NCI-H1105 treated with DMSO at 0.1 percent for 48 hours (cell line): ENCODE measurements at places on chromosomes 4 and X.

DNA sequence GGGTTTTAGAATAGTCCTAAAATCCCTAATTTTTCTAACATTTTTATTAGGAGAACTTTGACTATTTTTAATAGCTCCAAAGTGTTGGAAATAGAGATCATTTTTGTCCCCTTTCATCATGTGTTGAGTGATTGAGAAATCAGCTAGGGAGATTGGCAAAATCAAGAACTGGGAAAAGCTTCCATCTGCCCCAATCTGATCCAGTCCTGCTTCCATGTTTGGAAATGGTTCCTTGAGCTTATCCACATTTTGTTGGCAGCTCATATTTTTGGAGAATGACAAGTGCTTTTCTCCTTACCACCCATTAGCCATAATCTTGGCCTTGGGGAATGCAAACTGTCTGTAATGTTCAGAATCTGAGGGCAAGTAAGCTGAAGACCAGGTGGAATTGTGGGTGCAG, 73.9 kb downstream of the SYNPO2 start:
- no peak for DNase-seq

GRCh38 chr4:180134091-180134866, 2108.9 kb upstream of the TENM3 start:
- DNase-seq: no peak

DNA sequence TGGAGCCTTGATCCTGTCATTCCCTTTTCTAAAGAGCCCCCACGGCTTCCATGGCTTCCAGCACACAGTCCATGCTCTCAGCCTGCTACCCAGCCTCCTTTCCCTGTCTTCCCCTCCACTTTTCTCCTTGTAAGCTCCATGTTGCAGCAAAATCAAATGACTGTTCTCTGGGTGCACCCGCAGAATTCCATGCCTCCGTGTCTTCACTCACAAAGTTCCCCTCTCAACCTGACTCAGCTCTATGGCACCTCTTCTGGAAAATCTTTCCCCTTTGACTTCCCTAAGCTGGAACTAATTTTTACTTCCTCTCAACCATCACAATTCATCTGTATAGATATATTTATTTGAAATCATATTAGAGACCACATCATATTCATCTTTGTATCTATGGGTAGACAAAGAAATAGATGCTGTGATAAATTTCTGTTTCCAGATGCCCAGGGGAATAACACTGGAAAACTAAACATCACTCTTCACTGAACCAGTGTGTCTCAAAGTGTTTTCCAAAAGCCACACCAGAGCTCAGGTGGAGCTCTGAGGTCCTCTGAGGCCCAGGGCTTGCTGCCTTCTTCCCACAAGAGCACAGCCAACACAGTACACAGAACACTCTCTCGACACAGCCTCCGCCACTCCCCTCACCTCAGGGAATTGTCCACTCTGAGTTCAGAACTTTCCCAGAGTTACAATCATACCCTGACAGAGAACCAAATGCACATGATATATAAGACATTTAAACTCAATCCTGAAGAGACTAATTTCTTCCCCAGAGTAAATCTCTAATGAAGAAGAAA, 3.3 kb downstream of the SETD7 start:
- DNase-seq: no peak

GRCh38 chr4:109215506-109215905, 87.0 kb downstream of the COL25A1 start:
- DNase-seq: no peak

GRCh38 chr4:56469489-56470210, 2.2 kb downstream of the SRP72 start:
- DNase-seq: no peak

DNA sequence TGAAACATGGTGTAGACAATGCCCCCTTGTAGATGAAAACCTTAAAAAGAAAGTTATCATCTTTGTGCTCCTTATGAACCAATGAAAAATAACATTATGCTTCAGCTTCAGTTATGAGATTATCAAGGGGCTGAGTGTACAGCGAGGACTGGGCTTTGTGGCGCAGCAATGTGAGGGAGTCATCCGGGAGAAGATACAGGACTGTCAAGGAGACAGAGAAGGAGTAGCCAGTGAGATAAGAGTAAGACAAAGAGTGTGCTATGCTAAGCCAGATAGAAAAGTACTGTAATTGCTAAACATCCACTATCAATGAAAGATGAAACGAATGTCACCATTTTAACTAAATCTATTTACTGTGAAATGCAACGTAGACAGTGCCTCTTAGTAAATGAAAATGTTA, 3.6 kb upstream of the KLHL15 start:
- no peak for DNase-seq

GRCh38 chr4:11748164-11748872, 319.6 kb upstream of the HS3ST1 start:
- DNase-seq: no peak

DNA sequence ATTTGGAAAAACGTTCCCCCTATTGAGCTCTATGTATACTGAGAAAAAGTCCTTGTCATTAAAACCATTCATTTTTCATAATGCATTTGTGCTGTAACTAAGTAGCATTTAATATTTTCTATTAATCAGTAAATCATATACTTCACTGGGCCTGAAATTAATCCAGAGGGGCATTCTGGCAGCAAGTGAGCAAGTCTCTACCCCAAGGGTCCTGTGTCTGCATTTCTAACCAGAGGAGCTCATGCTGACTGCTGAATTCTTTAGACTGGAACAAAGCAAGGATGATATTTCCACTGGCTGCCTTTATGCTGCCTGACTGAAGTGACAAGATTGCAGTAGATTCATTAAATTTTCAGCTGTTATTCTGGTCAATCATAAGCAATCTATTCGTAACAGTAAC, 246.5 kb downstream of the SLITRK2 start:
- DNase-seq: no peak

- no peak for DNase-seq
Measured at GRCh38 chr4:119490335-119490734, 138.3 kb downstream of the PDE5A start.

DNA sequence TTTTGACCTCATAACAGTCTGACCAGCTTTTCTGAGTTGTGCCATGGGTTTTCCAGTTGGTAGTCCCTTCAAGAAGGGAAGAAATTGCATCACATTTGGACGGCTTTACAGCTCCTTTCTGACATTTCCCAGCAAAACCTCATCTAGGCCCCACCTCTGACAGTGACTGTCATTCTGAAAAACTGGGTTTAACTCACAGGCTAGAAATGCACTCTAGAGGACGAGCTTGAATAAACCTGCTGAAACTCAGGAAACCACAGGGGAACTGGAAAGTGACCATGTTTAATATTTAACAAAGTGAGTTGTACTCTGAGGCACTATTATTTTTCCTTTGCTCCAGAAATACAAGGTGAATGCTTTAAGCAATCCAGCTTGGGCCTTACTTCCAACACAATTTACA, 434.3 kb upstream of the RASGEF1B start:
- no peak for DNase-seq

- no peak for DNase-seq
Measured at GRCh38 chr4:160818571-160818970, 1345.2 kb downstream of the FSTL5 start.

DNA sequence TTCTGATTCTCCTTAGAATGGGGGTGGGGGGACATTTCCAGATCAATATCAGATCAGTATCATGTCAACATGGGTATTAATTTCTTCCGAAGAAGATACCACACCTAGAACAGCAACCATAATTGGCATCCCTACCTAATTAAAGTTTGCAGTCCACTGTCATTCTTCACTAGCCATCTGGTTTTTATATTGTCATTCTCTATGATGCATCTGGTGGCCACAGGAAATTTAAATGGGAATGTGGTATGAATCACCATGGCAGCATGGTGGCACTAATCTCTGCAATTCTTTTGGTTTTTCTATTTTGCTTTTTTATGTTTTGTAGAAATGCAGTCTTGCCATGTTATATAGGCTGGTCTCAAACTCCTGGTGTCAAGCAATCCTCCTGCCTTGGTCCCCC, 16.6 kb upstream of the UBE2D3 start:
- no peak for DNase-seq

- no peak for DNase-seq
Measured at GRCh38 chrX:45134775-45135174, 65.9 kb downstream of the DIPK2B start.

DNA sequence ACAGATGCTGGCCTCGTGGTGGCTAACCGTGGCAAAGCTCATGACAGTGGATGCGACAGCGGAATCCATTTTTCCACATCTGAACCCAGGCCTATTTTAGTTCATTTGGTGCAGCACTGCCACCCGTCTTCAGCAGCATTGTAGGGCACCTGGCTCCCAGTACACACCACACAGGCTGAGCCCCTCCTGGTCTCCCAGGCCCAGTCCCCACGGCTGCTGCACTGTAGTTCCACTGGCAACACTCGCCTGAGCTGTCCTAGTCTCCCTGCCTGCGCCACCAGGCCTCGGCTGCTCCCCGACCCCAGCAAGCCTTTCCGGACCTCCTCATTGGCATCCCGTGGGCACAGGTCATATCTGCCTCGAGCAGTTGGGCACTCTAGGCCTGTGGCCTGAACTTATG, 76.2 kb downstream of the MTMR1 start:
- DNase-seq: no peak

DNA sequence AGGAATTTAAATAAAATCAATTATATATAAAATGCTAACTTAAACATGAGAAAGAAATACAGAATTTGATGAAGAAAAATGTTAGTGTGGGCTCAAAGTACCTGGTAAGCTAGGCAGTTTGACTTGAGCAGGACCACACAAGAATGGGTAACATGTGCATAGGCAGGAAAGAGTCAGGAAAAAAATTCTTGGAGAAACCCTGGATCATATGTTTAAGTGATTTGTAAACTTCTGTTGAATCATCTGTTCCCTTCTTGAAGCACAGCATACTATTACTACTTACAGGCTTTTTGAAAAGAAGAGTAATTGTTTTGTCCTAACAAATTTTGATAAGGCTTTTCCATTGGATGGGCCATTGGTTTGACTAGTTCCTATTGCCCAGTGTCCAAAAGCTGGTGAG, 37.5 kb upstream of the FHDC1 start:
- DNase-seq: no peak

DNA sequence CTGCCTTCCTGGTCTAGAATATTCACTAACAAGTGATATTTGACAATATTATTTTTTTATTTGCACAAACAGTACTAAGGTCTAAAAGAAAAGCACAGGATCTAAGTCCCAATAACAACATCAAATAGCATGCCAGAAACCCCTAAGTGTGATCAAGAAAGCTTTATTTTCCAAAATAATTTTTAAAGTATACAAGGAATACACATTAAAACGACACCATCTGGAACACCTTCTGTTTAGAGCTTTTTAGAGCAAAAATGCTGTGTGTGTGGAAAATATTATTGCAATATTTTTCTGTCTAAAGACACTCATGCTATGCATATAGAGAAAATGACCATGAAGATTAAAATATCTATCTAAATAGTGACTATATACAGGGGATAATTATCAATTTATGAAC, 103.1 kb downstream of the ARAP2 start:
- DNase-seq: no peak

GRCh38 chr4:70902577-70903290, 565 bp downstream of the MOB1B start:
- peak; percentile 7 for DNase-seq
